Hair follicle dermal papilla cell (primary cell): ENCODE measurements at places on chromosomes 5 and 9. TPM values are rescaled to one million over a fixed set of nuclear protein-coding genes. Genes with fewer than 3 reads are reported as not detected.

The FOXD4L3 gene
- 0.49 TPM in 1 of 2 replicates, not detected in the other for total RNA-seq

The EIF4E1B gene
- total RNA-seq, result not detected in 2 replicates

The ABLIM3 gene
- total RNA-seq, result 10.2 and 14.1 TPM in 2 replicates

The BTNL3 gene
- not detected in 2 replicates for total RNA-seq

The TBC1D13 gene
- 21.3 and 26.4 TPM in 2 replicates for total RNA-seq

The KIF24 gene
- 0.97 TPM in 2 replicates for total RNA-seq
